ENCODE measurements at places on chromosomes 2 and 18.

- no peak for DNase-seq
Measured at GRCh38 chr18:59549503-59550173, 147.6 kb downstream of the CCBE1 start.

DNA sequence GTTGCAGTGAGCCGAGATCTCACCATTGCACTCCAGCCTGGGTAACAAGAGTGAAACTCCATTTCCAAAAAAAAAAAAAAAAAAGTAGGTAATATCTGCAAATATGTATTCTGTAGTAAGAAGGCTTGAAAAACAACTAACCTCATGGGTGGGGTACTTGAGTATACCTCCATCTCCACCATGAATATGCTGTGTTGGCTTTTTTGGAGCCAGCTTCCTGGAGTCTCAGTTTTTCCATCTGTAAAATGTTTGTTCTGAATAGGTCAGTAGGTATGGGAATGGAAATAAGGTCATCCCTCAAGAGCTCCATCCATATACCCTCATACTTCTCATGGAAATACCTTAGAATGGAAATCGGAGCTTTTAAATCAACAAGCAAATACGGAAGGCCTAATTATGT is 430.0 kb upstream of the FAM98A start:
- DNase-seq, result no peak

GRCh38 chr2:204104811-204105210 is 168.2 kb downstream of the ICOS start:
- no peak for DNase-seq

GRCh38 chr2:83394134-83394904 is 1064.8 kb downstream of the SUCLG1 start:
- no peak for DNase-seq

DNA sequence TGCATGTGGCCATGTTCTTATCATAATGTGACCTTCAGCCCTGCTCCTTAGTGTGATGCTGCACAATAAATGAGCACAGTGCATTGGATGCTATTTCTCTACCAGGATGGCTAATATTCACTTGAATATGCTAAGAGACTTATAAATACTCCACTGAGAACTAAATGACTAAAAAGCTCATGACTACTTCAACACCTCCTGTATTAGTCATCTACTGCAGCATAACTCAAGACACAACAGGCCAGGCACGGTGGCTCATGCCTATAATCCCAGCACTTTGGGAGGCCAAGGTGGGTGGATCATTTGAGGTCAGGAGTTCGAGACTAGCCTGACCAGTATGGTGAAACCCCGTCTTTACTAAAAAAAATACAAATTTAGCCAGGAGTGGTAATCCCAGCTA is 213.4 kb downstream of the RND3 start:
- no peak for DNase-seq

- DNase-seq, result no peak
Measured at GRCh38 chr2:197647961-197648690, 27.3 kb downstream of the RFTN2 start.

- no peak for DNase-seq
Measured at GRCh38 chr2:75555701-75556100, 5.0 kb downstream of the EVA1A start.

DNA sequence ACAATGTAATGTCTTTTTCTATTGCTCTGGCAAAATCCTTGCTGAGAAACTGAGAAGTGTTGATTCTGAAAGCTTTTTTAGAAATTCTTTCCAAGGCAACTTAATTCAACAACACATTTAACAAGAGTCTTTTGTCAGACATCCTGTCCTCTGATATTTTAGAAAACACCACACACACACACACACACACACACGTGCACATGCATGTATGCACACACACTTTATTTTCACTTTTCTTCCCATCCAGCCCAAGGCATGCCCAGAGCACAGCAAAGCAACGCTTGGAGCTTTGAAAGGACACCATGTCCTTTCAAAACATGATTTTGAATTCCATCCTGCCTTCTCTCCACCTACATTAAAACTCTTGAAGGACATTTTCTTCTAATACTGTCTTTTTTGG is 116.1 kb downstream of the ATL2 start:
- no peak for DNase-seq

DNA sequence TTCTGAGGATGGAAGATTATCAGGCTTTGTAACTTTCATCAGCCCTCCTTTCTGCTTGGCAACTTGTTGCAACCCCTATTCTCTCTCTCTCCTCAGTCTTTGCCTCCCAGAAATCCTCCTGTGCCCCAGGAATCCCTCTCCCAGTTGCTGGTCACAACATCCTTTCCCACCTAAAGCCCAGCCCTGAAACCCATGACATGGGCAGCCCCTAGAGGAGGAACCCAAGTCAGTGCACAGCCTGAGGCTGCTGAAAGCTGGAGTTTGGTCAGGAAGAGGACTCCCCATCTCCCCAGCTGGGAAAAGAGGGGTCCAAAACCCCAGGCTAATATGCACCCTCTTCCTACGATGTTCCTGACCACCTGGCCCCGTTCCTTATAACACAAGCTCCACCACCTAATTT is 29.5 kb downstream of the PKDCC start:
- DNase-seq, result no peak

- DNase-seq, result peak; percentile 44
Measured at GRCh38 chr18:53909668-53910067, 314.8 kb downstream of the MBD2 start.

DNA sequence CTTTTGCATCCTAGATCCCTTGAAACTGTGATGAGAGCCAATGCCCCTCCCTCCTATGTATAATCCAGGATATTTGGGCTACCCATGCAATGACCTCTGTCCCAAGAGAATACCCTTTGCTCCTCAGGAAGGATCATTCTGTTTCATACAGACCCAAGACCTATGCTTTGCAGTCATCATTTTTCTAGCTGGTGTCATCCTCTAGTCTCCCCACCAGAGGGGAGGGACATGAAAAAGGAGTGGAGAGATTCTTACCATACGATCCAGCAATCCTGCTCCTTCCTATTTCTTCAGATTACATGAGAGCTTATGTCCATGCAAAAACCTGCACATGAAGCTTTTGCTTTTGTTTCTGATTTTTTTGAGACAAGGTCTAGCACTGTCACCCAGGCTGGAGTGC is 13.8 kb upstream of the GIGYF2 start:
- no peak for DNase-seq

GRCh38 chr18:70994116-70994515 is 705.3 kb downstream of the SOCS6 start:
- no peak for DNase-seq

DNA sequence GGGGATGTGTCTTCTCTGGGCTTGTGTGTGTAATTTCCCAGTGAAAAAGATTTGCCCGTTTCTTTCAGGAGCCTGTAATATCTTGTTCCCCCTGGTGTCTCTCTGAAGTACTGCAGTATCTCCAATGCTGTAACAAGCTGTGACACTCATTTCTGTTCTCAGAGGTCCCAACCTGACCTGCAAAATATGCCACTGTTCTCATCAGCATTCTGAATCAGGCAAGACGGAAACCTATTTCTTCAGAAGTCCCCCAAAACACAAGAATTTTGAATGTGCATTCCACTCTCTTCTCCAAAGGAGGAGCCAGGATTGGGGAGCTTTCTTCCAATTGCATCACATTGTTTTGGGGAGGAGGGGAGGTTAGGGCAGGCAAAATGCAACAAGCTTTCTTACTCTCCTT is 77.0 kb upstream of the CNGA3 start:
- DNase-seq, result peak; percentile 72

DNA sequence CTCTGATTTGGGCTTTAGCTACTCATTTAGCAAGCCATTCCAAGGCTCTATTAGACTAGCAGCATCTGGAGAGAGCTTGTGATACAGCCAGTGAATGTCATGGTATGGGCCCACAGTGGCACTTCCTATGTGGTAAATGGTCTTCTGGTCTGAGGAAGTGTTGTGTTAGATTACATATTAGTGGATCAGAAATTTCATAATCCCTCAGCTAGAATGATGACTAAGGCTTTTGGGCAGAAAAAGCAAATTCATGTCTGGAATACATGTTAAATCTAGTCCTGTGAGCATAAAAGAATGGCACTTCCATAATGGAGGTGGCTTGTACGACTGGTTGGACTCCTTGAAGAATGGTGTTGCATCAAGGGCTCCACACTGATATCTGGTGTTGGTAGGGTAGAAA is 436.8 kb upstream of the CWC22 start:
- DNase-seq, result peak; percentile 53

DNA sequence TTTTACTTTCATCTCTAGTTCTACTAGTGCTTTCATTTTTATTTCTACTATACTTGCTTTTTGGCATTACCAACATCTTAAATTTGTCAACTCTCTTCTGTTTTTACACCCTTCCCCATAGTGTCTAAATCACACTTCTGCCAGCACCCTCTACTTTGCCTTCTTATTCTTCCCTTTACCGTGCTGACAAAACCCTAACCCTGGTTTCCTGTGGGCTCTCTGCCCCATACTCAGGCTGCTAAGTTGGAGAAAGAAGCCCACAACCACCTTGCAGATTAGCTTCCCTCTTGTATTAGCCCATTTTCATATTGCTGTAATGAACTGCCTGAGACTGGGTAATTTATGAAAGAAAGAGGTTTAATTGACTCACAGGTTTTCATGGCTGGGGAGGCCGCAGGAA is 24.8 kb downstream of the GIGYF2 start:
- DNase-seq, result peak; percentile 6

DNA sequence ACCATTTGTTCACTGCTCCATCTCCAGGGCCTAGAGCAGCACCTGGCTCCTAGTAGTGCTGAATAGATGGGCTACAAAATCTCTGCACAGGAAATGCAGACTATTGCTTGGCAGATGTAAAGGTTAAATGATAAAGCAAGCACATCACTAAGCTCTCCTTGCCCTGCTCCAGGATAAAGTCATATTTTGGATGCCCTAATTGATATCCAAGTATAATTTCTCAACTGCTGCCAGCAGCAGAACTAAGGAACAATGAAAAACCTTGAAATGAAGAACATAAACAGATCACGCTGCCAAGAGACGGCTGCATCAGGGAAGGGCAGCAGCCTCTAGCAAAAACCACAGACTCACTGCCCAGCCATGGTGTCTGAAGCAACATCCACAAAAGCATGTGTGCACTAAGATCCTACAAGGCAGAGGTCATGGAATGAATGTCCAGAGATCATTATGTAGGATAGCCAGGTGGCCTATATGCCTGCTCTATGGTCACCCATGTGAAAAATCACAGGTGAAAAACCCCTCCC is 134.7 kb downstream of the TMEM163 start:
- DNase-seq, result peak; percentile 55

- no peak for DNase-seq
Measured at GRCh38 chr2:238439917-238440316, 13.2 kb downstream of the ASB1 start.

DNA sequence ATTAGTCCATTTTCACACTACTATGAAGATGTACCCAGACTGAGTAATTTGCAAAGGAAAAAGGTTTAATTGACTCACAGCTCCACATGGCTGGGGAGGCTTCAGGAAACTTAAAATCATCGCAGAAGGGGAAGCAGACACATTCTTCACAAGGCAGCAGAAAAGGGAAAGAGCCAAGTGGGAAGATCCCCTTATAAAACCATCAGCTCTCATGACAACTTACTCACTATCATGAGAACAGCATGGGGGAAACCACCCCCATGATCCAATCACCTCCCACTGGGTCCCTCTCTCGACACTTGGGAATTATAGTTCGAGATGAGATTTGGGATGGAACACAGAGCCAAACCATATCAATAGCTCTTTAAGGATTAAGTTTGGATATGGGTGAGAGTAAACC is 246.1 kb upstream of the CYRIA start:
- peak; percentile 86 for DNase-seq

GRCh38 chr2:1976728-1977416 is 232.6 kb upstream of the PXDN start:
- DNase-seq, result no peak

- DNase-seq, result peak; percentile 2
Measured at GRCh38 chr2:163878718-163879117, 142.9 kb upstream of the FIGN start.

GRCh38 chr18:44437603-44438002 is 243.1 kb upstream of the SETBP1 start:
- no peak for DNase-seq

DNA sequence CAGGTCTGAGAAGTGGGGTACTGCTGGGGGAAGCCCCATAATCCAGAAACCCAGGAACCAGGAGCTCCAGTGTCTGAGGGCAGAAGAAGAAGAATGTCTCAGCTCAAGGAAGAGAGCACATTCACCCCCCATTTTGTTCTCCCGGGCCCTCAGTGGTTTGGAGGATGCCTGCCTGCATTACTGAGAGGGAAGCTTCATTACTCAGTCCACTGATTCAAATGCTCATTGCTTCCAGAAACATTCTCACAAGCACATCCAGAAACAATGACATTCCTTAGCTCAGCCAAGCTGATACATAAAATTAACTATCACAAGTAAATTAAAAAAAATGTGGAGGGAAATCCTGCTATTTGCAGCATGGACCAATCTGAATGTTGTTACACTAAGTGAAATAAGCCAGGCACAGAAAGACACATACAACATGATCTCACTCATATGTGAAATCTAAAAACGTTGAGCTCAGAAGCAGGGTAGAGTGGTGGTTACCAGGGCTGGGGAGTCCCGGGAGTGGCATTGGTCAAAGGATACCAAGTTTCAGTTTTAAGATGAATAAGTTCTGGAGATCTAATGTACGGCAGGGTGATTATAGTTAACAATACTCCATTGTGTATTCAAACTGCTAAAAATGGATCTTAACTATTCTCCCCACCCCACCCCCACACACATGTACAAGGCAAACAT is 459.3 kb downstream of the GALR1 start:
- no peak for DNase-seq
